ENCODE measurements at places on chromosomes 4 and X.

DNA sequence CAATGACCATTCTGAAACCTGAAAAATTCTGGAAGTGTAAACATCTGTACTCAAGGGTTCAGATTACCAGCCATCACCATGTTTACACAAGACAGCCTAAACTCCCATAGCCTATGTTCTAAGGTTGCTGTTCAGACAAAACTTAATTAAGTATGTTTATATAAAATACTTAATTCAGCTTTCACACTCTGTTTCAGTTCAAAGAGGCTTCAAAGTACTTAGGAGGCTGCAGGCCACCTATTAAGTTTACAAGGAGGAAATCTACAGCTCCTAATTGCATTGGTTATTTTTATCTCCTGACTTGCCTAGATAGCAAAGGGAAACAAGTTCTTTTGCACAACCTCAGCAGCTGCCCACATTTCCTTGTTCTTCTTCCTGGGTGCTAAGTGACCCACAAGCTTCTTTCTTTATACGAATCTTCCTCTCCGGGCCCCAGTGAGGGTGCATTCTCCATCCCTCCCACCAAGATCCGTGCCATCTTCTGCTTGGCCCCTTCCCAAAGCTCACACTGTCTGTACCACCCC lies 2.0 kb downstream of the GAK start:
- DNase-seq = no peak

GRCh38 chr4:155748039-155748438 lies 10.8 kb upstream of the GUCY1B1 start:
- no peak for DNase-seq

- no peak for DNase-seq
Measured at GRCh38 chr4:88799900-88800299, 102.3 kb upstream of the NAP1L5 start.

DNA sequence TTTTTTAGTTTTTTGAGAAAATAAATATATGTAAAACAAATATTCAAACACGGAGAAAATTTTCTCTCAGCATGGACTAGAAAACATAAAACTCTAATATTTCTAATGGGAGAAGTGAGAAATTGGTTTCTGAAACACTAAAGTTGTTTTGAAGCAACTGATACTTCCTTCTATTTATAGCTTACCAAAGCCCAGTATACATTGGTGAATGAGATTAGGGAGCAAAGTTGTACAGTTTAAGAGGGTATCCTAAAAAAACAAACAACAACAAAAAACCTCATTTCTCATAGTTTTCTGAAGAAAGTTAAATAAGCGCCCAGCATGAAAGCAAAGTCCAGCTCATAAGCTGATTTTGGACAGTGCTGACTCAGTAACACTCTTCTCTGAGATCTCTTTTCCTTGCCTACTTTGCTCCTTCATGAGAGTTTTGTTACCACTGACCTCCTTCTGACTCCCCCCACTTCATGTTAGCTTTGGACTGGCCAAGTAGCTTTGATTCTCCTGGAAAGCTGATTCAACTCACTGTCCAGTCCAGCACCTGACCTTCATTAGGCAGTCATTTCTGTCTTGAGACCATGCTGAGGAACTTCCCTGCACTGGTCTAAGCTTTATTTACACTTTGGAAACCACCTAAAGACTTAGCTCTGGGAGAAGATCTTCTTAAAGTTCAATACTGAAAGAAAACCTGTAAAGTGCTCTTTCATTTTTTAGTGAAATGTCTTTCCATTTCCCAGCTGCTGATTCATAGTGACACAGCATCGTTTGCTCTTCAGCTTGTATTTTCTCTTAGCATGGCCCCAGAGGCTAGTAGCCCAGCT lies 21.8 kb upstream of the P2RY10 start:
- no peak for DNase-seq

- no peak for DNase-seq
Measured at GRCh38 chr4:128155231-128155855, 94.2 kb downstream of the LARP1B start.

Data from EL (cell line).